M059J (cell line): ENCODE measurements at places on chromosomes 2 and 18. TPM values are rescaled to one million over a fixed set of nuclear protein-coding genes. Genes with fewer than 3 reads are reported as not detected.

The ECEL1 gene
- total RNA-seq, result not detected in 2 replicates

The TRAK2 gene
- 18.6 and 22.9 TPM in 2 replicates for total RNA-seq

The NTSR2 gene
- 0.12 TPM in 1 of 2 replicates, not detected in the other for total RNA-seq

The SULT1C4 gene
- not detected in 2 replicates for total RNA-seq

The CROCC2 gene
- not detected in 2 replicates for total RNA-seq

The SCG2 gene
- 14.0 and 18.0 TPM in 2 replicates for total RNA-seq

The IL37 gene
- 0.30 TPM in 1 of 2 replicates, not detected in the other for total RNA-seq

The NEB gene
- total RNA-seq, result not detected in 2 replicates

The EML6 gene
- total RNA-seq, result 1.6 and 1.7 TPM in 2 replicates

The FHOD3 gene
- 8.1 and 13.1 TPM in 2 replicates for total RNA-seq

The TTN gene
- total RNA-seq, result 0.52 and 0.71 TPM in 2 replicates

The PPM1G gene
- 105 and 134 TPM in 2 replicates for total RNA-seq

The COLEC11 gene
- 0.10 TPM in 1 of 2 replicates, not detected in the other for total RNA-seq

The TUBB8B gene
- total RNA-seq, result not detected in 2 replicates

The LPIN2 gene
- total RNA-seq, result 29.5 and 36.2 TPM in 2 replicates

The SLC40A1 gene
- 0.39 and 0.76 TPM in 2 replicates for total RNA-seq

The CLIP4 gene
- 10.8 and 15.9 TPM in 2 replicates for total RNA-seq

The FOXD4L1 gene
- 0.07 TPM in 1 of 2 replicates, not detected in the other for total RNA-seq

The FAHD2A gene
- total RNA-seq, result 25.7 and 32.3 TPM in 2 replicates

The FABP1 gene
- total RNA-seq, result not detected in 2 replicates

The NYAP2 gene
- total RNA-seq, result 1.5 and 2.3 TPM in 2 replicates

The DES gene
- 0.37 TPM in 1 of 2 replicates, not detected in the other for total RNA-seq

The CRYGD gene
- total RNA-seq, result not detected in 2 replicates

The COLEC12 gene
- 39.2 and 61.2 TPM in 2 replicates for total RNA-seq

The MEX3C gene
- 30.4 and 45.6 TPM in 2 replicates for total RNA-seq

The TSPYL6 gene
- total RNA-seq, result not detected in 2 replicates

The SOCS6 gene
- 20.4 and 28.8 TPM in 2 replicates for total RNA-seq

The CHAC2 gene
- 13.9 and 14.6 TPM in 2 replicates for total RNA-seq

The SERPINB13 gene
- not detected in 2 replicates for total RNA-seq

The BBS5 gene
- 1.3 and 2.8 TPM in 2 replicates for total RNA-seq

The NXPH2 gene
- not detected in 2 replicates for total RNA-seq

The RAX gene
- total RNA-seq, result not detected in 2 replicates

The MRPL30 gene
- total RNA-seq, result 29.1 and 39.5 TPM in 2 replicates

The TAF1B gene
- 15.1 and 30.3 TPM in 2 replicates for total RNA-seq

The SLC20A1 gene
- total RNA-seq, result 51.7 and 70.1 TPM in 2 replicates

The TANC1 gene
- 14.6 and 22.8 TPM in 2 replicates for total RNA-seq

The REG3A gene
- total RNA-seq, result not detected in 2 replicates
